Retina (tissue), 1 donor: ENCODE measurements at places on chromosomes 13 and 19.

- peak; percentile 38 for DNase-seq
Observed at GRCh38 chr19:49589502-49589905, 1.5 kb upstream of the PRR12 start.

- DNase-seq = no peak
Observed at GRCh38 chr19:41616792-41617621, 9.9 kb downstream of the CEACAM4 start.

- no peak for DNase-seq
Observed at GRCh38 chr19:35696835-35697234, 7.5 kb upstream of the ZBTB32 start.

DNA sequence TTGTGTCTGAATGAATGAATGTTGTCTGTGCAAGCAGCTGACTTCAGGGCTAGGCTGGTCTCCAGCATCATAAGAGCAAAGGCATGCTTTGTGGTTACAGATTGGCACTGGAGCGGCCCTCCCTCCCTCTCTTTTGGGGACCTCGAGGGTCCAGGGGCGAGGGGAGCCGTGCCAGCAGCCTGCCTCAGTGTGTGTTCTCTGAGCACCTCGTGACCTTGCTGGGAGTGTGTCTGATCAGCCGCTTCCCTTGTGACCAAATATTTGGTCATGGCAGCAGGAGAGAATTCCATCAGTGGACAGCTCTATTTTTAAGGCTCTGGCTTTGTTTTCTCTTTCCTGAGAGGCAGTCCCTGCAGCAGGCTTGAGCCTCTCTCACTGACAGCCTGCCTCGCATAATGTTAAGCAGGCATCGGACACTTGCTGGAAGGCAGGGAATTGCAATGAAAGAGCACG lies 329.7 kb downstream of the UQCRFS1 start:
- peak; percentile 52 for DNase-seq

DNA sequence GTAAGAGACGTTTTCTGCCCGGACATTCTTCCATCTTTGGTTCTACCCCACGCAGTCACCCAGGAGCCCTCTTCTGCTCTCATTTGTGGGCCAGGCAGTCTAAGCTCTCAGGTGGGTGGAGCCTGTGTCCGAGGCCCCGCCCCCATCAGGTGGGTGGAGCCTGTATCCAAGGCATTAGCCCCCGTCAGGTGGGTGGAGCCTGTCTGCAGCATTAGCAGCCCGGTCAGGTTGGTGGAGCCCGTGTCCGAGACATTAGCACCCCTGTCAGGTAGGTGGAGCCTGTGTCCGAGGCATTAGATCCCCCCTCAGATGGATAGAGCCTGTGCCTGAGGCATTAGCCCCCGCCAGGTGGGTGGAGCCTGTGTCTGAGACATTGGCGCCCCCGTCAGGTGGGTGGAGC lies 45.5 kb upstream of the C13orf46 start:
- no peak for DNase-seq

GRCh38 chr19:50725218-50725910 lies 2.2 kb downstream of the CLEC11A start:
- no peak for DNase-seq

GRCh38 chr13:94997126-94997525 lies 284.8 kb upstream of the SOX21 start:
- no peak for DNase-seq

- DNase-seq = no peak
Observed at GRCh38 chr19:48817585-48818124, 6.8 kb upstream of the BCAT2 start.

DNA sequence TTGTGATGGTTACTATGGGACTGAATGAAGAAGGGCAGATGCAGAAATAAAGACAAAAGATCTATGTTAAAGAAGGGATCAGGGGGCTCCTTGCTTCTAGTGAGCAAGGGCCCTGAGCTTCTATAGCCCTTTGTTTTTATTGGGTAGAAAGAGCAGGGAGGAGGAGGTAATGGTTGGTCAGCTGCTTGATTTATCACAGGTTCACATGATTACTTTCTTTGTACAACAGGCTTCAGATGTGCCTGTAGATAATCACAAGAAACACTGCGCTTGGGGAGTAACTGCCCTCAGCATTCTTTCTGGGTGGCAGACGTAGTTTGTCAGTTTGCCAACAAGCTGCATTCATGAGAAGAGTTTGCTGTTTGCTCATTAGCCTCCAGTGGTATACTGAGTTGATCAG lies 4.8 kb upstream of the ZNF439 start:
- no peak for DNase-seq

- no peak for DNase-seq
Observed at GRCh38 chr13:96454466-96454865, 364.6 kb downstream of the HS6ST3 start.

GRCh38 chr13:40236566-40237168 lies 429.8 kb downstream of the FOXO1 start:
- DNase-seq = no peak

- DNase-seq = no peak
Observed at GRCh38 chr13:112729408-112729807, 39.6 kb downstream of the ATP11A start.

- no peak for DNase-seq
Observed at GRCh38 chr13:66402066-66402465, 828.1 kb downstream of the PCDH9 start.

GRCh38 chr19:53962887-53963431 lies at the start of gene CACNG8:
TSS of gene CACNG8 (plus strand) at chr19:53962937.
- DNase-seq = no peak

- DNase-seq = no peak
Observed at GRCh38 chr13:51222037-51222685, at the start of gene FAM124A. TSS of gene FAM124A (plus strand) at chr13:51222398. CDS start at chr13:51222502, 104 bp downstream.

- no peak for DNase-seq
Observed at GRCh38 chr13:26202365-26202972, 19.6 kb downstream of the RNF6 start.

DNA sequence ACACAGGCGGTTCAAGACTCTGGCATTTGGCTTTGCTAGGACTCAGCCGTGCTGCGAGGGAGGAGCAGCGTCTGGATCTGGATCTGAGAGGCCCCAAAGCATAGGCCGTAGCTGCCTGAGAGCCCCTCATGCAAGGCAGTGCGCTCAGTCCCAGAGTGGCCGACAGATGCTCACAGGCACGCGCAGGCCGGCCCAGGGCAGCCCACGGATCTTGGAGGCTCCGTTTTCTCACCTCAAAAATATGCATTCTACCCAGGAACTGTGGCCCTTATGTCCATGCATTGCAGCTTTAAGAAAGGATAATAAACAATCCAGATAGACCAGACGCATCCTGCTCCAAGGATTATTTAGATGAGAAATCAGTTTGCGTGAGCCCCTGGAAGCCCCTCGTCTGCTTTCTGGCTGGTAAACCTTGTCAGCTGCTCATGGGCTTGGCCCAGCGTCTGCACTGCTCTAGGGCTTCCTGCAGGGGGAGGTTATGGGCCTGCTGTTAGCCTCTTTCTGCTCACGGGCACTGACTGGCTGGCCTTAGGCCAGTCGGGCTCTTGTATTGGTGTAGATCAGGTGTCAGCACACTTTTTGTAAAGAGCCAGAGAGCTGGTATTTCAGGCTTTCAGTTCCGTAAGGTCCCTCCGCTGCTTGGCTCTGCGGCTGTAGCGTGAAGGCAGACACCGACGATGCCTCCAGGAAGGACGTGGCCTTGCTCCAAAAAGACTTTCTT lies 24.2 kb downstream of the TEX29 start:
- DNase-seq = no peak

GRCh38 chr19:7916103-7916954 lies 1.7 kb downstream of the TGFBR3L start:
- no peak for DNase-seq

DNA sequence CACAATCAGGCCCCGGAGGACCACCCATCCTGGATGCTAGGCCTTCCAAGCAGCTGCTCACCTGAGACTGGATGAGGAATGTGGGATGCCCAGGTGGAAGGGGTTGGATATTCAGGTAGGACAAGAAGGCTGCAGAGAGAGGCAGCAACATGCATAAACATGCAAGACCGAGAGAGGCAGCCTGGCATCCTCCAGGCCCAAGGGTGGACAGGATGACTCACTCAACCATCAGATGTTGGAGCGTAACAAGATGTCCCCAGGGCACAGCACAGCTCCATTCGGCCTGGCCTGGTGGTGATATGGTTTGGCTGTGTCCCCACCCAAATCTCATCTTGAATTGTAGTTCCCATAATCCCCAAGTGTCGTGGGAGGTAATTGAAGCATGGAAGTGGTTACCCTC lies 10.0 kb upstream of the CABP5 start:
- no peak for DNase-seq

- no peak for DNase-seq
Observed at GRCh38 chr13:111227405-111227804, 93.0 kb upstream of the TEX29 start.

- DNase-seq = no peak
Observed at GRCh38 chr13:78045916-78046315, 127.3 kb upstream of the EDNRB start.

GRCh38 chr13:110914081-110914330 lies 863 bp downstream of the ANKRD10 start:
- DNase-seq = no peak

GRCh38 chr13:73060251-73061160 lies 1.7 kb downstream of the KLF5 start:
- peak; percentile 69 for DNase-seq

DNA sequence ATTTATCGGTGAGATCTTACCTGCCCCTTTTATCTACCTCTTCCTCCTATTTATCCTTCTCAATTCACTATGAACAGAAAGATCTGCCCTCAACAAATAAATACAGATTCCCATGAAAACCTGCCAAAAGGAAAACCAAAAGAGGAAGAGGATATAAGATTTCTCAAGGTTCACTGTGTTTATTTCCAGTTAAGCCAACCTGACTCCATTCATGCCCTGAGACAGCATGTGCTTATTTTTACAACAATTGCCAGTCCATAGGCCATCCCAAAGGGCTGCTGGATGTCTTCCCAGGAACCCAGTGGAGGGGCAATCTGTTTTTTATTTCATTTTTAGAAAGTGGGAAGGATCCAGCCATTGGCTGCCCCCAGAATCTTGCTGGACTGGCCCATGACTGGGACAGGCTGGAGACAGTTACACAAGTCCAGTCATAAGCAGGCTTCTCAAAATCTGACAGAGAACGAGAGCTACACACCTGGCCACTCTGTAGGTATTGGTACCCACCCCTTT lies 209.1 kb downstream of the IRS2 start:
- no peak for DNase-seq

- DNase-seq = no peak
Observed at GRCh38 chr19:1441022-1441426, 2.8 kb downstream of the RPS15 start.

DNA sequence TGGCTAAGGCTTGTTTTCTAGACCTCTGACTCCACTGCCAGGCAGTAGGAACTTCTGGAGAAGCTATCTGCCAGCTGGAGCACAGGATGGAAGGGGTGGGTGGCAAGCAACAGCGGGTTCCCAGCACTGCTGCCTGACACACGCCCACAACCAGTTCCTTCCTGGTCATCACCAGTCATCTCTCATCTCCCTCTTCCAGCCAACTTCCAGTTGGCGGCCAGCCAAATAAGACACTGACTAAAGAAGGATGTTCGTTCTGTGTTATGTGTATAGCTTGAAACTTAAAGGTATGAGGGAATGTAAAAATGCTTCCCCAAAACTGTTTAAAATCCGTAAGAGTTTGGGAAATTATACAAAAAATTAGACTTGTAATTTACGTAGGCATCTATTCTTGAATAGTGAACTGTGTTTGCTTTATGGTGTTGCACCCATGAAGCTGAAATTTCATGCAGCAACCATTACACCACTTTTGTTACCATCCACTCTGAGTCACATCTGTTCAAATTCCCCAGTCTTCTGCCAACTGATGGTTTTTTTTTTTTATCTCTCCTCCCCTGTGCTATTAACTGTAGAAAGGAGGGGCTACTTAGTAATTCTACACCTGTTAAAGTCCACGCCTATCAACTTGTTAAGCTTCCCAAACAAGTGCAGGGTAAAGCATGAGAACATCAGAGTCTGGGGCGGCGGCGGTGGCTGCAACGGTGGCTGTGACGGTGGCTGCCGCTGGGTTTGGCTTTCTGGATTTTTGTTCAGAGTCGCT lies 86.2 kb upstream of the FRY start:
- no peak for DNase-seq
